Activated CD4-positive, CD25-positive, alpha-beta regulatory T cell treated with anti-CD3 and anti-CD28 coated beads, Interleukin-2, amount 50 U/mL, for 16 hours (primary cell): ENCODE measurements at places on chromosomes 12 and 14.

GRCh38 chr12:3753544-3754284, 805 bp upstream of the CRACR2A start:
- no peak for DNase-seq

- DNase-seq = no peak
These were observed 972 bp downstream of the PTGDR start for GRCh38 chr14:52268279-52269061.

DNA sequence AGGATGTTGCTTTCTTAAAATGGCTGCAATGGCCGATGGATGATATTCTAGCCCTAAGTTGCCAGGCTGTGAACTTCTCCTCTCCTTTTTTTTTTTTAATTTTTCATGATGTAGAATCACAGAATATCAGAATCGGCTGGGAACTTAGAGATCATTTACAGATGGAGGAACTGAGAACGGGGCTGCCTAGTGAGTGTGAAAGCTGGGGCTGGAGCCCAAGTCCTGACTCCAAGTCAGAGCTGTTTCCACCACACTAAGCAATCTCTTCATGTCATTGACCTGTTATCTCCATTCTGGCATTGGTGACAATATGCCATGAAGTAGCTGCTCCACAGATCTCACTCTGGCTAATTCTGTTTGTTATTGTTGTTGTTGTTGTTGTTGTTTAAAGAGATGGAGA, 121.7 kb downstream of the SLC38A1 start:
- no peak for DNase-seq

DNA sequence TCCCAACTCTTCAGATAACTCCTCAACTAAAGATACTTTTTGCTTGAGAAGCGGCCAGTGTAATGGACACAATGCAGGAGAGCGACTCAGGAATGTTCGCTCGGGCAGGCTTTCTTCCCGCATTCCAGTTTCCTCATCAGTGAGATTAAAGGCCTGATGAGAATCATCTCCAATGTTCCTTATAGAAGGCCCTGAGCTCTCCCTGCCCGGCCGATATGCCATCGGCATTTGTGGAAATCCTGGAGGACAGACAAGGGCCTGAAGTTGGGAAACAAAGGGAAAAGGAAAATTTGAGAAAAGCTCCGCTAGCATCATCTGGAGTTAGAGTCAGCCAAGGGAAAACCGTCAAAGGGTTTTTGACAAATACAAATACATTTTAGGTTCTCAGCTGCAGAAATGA, 38.0 kb upstream of the FOXN3 start:
- no peak for DNase-seq

- DNase-seq = no peak
These were observed 81.9 kb upstream of the TSPAN8 start for GRCh38 chr12:71239731-71240130.

GRCh38 chr12:93025145-93026103, 96.3 kb upstream of the EEA1 start:
- no peak for DNase-seq

DNA sequence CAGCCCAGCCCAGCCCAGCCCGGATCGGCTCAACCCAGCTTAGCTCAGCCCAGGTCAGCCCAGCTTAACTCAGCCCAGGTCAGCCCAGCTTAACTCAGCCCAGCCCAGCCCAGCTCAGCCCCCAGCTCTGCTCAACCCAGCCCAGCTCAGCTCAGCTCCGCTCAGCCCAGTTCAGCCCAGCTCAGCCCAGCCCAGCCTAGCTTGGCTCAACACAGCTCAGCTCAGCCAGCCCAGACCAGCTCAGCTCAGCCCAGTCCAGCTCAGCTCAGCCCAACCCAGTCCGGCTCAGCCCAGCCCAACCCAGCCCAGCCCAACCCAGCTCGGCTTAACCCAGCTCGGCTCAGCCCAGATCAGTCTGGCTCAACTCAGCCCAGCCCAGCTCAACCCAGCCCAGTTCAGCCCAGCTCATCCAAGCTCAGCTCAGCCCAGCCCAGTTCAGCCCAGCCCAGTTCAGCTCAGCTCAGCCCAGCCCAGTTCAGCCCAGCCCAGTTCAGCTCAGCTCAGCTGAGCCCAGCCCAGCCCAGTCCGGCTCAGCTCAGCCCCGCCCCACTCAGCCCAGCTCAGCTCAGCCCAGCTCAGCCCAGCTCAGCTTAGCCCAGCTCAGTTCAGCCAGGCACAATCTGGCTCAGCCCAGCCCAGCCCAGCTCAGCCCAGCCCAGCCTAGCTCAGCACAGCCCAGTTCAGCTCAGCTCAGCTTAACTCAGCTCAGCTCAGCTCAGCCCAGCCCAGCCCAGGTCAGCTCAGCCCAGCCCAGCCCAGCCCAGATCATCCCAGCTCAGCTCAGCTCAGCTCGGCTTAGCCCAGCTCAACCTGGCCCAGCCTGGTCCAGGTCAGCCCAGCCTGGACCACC, 331.7 kb downstream of the TMEM121 start:
- no peak for DNase-seq

GRCh38 chr14:104316121-104316722, 177.8 kb downstream of the KIF26A start:
- DNase-seq = no peak

- no peak for DNase-seq
These were observed 297.7 kb upstream of the DDHD1 start for GRCh38 chr14:53450871-53451270.

DNA sequence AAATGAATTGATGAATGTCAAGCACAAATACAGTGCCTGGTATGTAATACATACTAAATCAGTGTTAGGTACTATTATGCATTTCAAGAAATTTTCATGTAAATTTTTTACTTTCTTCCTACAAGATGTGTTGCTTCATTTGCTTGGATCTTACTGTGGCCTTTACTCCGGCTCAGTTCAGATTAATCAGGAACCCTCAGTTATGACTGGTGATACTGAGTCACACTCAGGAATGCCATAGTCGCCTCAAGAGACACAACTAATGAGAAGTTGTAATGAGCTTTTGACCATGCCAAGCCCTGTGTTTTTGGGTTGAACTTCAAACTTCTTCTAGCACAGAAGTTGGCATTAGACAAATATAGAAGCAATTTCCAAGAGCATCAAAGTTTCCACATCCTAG, 96.0 kb downstream of the TGFB3 start:
- no peak for DNase-seq

DNA sequence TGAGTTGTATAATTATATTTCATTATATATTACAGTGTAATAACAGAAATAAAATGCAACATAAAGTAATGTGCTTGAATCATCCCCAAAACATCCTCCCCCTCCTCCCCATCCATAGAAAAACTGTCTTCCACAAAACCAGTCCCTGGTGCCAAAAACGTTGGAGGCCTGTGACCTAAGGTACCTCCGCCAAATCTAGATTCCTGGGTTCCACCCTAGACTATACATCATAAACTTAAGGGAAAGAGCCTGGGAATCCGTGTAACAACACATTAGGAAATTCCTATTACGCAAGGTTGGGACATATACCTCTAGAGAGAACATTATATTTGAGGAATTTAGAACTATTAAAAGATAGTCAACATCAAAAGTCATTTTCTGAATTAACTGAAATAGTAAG, 38.0 kb downstream of the SPPL3 start:
- no peak for DNase-seq
